ENCODE measurements at places on chromosomes 2 and 18. TPM values are rescaled to one million over a fixed set of nuclear protein-coding genes. Genes with fewer than 3 reads are reported as not detected.

IL36G gene
- total RNA-seq, result not detected

PIK3C3 gene
- total RNA-seq, result 62.1 TPM

B3GNT2 gene
- total RNA-seq, result 45.5 TPM

CYBRD1 gene
- total RNA-seq, result 1.2 TPM

EMILIN1 gene
- total RNA-seq, result 0.61 TPM

DPP10 gene
- total RNA-seq, result not detected

KIAA2012 gene
- not detected for total RNA-seq

CNGA3 gene
- not detected for total RNA-seq

LOXHD1 gene
- total RNA-seq, result 0.45 TPM

MOCOS gene
- total RNA-seq, result 0.13 TPM

ACADL gene
- total RNA-seq, result not detected
